ENCODE measurements at places on chromosomes 7 and 10.

DNA sequence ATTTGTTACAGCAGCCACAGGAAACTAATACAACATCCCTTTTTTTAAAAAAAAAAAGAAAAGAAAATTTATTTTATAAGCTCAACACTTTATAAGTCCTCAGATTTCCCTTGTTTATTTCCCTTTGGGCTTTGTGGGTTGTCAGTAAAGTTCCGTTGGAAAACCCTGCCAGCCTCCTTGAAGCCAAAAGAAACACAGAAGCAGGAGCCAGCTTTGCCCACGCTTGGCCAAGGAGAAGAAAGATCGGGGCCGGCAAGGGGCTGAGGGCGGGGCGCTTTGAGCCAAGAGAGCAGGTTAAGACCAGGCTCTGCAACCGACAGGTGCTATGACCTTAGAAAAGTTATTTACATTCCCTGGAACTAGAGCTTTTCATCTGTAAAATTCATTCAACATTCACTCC lies 72.7 kb downstream of the RGS10 start:
- DNase-seq: no peak

DNA sequence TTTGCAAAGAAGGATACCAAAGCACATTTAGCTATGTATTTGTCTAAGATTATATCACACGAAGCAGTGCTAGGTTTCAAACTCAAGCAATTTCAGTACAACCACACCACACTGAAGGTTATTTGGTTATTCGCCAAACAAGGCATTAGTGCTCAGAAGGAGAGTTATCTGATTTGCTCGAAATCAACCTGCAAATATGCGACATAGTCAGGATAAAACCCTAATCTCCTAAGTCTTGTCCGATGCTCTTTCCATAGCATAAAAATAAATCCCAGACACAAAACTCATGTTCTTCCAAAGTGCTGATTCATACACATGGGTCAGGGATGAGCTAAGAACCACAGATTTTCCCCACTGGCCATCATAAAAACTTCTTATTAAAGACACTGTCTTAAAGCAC lies 1288.0 kb upstream of the SORCS1 start:
- DNase-seq: no peak

DNA sequence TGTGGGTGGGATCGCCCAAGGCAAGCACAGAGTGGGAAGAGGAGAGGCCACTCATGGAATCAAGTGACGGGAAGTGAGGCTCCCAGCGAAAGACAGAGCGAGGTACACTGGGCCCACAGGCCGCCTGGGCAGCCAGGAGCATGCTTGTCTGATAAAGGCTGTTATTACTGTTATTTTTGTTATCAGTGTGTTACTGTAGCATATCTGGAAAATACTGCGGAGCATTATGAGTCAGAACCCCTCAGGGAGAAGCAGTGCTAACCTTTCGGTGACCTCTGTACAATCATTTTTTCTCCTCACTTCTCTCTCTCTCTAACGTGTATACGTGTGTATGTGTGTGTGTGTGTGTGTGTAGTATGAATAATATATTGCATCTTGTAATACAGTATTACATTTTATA lies 3.8 kb upstream of the TCERG1L start:
- no peak for DNase-seq

DNA sequence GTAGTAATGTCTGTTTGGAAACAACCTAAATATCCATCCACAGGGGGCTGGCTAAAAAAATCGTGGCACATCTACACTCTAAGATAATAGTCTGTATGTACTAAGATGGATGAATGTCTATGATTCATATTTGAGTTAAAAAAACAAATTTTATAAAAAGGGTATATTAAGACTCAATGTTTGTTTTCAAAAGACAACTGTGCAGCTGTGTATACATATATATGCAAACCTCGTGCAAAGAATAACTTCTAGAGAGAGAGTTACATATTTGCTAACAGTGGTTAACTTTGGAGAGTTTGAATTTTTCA lies 323.5 kb downstream of the PLXNA4 start:
- DNase-seq: no peak

GRCh38 chr7:28629216-28629842 lies 217.0 kb downstream of the CREB5 start:
- DNase-seq: no peak

DNA sequence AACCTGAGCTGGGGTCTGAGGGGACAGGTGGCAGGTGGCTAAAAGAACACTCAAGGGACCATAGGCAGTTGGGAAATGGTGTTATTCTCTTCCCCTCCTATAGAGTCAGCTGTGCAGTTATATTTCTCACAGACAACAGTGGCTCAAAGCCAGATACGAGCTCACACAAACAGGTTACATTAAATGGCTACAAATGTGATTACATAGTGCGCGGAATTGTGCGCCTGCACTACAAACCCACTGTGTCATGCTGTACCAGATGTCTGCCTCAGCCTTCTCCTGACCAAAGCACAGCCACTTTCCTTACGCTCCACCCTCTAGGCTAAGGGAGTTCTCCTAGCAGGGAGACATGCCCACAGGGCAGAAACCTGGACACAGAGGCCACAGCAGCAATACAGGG lies 387.2 kb downstream of the CNTNAP2 start:
- no peak for DNase-seq

DNA sequence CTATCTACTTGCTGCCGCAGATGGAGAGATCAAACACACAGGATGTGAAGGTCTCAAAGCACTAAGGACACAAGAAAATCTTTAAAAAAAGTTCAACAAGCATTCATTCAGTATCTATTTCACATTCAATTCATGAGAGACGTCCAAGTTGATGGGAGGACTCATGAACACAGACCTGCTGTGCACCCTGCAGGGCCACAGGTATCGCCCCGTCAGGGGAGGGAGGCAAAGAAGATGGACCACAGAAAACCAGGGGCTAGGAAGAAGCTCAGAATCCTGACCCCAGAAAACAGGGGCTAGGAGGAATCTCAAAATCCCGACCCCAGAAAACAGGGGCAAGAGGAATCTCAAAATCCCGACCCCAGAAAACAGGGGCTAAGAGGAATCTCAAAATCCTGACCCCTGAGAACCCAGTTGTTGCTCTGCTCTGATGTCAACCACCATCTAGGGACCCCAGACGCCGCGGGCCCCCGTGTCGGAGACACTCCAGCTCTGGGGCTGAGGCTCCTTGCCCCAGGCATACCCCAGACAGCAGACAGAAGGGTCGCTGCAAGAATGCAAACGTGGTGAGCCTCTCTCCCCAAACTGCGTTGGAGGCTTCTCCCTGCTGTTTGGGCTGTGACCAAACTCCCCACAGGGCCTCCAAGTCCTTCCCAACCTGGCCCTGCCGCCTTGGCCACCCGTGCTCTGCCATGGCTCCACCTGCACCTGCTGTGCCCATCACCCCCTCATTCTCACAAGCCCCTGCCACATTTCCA lies 197.6 kb downstream of the DIP2C start:
- DNase-seq: no peak

DNA sequence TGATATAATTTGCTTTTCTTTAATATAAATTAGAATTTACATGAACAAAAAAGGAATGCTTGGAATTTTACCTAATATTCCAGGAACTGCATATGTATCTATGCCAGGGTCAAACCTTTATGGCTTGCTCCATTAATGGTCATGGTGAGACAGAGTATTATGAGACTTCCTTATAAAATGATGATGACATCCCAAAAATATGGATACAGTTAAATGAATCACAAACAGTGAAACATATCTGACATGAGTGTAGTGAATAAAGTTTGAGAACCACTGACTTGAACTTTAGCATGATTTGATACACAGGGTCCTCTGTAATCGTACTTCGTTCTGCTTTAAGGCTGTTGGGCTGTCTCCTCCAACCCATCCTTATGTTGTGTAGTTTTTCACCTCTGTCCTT lies 51.8 kb downstream of the MARCHF5 start:
- no peak for DNase-seq

GRCh38 chr7:53743697-53744402 lies 708.4 kb downstream of the POM121L12 start:
- no peak for DNase-seq

DNA sequence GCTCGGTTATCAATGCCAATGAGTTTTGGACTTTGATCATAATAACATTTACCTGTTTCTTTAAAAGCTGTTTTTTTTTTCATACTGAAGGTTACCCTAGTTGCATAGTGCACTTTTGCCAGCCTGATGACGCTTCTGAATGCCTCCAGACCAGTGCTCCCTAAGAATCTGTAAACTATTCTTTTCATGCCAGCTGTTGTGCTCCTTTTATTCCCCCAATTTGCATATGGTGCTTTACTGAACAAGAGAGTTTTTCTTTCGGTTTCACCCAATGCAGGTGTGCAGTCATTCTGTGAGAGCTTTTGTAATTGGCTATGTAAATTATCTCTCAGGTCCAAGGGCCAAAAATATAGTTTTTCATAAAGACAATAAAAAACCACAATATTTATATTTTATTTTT lies 48.1 kb upstream of the GLCCI1 start:
- DNase-seq: peak; percentile 51

DNA sequence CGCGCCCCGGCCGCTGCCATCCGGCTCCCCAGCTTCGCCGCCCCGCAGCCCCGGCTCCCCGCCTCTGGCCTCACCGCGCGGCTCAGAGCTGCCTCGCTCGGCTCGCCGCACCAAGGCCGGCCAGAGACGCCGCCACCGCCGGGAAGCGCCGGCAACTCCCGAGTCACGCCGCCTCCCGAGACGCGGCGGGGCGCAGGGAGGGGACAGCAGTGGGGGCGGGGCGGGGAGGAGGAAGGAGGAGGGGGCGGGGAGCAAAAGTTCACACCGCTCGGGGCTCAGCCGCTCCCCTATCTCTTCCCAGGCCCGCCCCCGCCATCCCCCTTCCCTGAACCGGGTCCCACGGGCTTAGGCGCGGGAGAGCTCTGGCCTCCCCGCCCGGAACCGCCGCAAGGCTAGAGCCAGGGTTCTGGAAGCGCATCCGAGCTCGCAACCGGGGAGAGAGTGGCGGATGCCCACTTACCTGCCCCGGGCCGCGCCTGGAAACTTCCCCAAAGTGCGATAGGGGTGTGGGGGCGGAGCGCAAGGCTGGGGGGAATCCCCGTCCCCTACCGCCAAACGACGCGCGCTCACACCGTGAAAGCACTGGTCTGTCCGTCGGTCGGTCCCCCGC lies 1.0 kb downstream of the CHST15 start:
- DNase-seq: peak; percentile 76

DNA sequence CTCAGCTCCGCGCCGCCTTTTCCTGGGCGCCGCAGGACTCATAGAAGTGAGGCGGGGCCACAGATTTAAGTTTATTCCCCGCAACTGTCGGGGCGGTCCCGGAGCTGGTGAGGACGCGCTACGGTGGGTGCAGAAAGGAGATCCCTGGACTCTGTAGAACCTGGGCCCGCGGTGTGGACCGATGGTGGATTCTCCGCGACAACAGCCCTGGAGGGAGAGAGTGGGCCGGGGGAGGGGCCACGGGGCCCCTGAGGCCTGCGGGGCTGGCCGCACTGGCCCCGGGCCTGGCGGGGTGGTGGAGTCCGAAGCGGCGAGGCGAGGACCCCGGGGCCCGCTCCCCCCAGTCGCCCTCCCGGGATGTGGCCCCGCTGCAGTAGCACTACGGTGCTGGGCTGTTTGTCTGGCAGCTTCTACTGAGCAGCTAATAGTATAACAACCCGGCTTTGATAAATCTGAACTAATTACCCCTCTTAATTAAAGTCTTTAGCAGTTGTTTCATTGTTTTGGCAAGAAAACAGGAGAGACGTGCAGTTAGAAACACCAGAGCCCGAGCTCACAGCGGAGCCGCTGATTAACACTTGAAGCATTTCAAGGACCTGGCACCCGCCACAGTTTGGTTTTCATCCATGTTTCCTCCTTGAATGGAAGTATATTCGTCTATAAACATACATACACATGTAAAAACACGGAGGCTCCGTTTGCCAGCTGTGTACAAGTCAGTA lies 4.2 kb downstream of the FEZF1 start:
- DNase-seq: no peak

- no peak for DNase-seq
Measured at GRCh38 chr7:127066974-127067373, 185.8 kb downstream of the GRM8 start.

DNA sequence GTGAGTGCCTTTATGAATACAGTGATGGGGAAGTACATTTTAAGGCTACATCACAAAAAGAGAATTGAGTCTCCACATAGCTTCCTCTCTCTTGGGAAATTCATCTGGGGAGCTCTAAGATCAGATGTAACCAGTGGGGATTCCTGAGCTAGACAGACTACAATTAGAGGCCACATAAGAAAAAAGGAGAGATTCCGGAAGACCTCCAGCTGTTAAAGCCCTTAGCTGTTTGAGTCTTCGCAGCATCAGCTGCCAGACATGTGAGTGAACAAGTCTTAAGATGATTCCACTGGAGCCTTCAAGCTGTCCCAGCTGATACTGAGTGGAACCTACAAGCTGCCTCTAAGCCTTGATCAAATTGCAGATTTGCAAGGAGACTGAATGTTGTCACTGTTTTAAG lies 448.5 kb downstream of the NXPH1 start:
- no peak for DNase-seq

GRCh38 chr10:110498982-110499795 lies 1.5 kb downstream of the DUSP5 start:
- DNase-seq: no peak

GRCh38 chr10:124416733-124417132 lies 2.0 kb downstream of the OAT start:
- DNase-seq: no peak

DNA sequence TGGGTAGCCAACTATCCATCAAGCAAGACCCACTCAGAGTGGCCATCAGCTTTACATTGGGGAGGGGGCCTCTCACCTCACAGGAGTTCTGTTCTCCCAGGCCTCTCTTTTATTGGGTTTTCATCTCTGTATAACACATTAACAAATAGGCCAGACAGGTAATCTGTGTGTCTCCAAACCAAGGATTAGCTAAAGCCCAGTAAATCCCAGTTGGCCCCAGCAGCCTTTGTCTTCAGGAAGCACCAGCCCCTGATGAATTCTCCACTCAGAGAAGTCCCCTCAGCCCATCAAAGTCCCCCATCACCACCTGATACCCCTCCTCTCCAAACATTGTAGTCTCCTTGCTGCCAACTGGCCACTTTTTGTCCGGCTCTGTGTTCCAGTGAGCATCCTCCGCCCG lies 16.9 kb upstream of the SLF2 start:
- no peak for DNase-seq

- no peak for DNase-seq
Measured at GRCh38 chr10:87816163-87816897, 1.7 kb downstream of the ATAD1 start.

Measured in GM13977 (cell line).